Glutamatergic neuron (in vitro differentiated cells): ENCODE measurements at places on chromosomes 3 and 15. TPM values are rescaled to one million over a fixed set of nuclear protein-coding genes. Genes with fewer than 3 reads are reported as not detected.

DNA sequence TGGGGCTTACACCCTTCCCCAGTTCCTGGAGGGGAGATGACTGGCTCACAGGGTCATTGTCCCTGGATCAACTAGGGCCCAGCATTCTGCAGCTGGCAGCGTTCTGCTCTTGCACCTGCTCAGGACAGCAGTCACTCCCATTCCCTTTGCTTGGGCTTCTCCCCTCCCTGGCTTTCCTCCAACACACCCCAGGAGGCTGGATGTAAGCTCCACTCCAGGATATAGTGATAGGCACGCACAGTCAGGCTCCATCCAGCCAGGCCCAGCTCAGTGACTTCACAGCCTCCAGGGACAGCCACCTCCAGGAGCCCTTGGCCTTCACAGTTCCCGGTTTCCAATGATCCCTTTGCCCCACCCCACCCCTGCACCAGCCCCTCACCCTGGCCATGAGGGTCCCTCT is 1.9 kb downstream of the SPTBN5 start:
- no peak for DNase-seq

GRCh38 chr15:72197460-72198355 is at the start of gene GRAMD2A:
Gene GRAMD2A (minus strand): TSS chr15:72197787.
- DNase-seq, result peak; percentile 43

DNA sequence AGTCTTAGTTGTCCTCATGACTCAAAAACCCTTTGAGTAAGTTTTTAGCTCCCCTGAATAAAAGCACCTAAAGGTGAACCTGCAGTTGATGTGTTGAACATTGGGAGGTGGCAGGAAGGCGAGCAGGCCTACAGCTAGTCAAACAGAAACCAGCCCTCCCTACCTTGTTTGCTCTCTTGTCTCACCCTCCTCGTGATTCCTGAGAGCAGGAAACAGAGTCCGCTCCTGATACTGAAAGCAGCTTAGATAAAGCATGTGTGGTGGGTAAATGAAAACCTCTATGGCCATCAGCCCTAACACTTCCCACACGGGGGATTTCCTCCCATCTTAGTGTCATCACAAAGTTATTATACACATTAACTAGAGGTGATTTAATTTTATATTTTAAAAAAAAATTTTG is 21.8 kb upstream of the CLDN18 start:
- DNase-seq, result no peak

DNA sequence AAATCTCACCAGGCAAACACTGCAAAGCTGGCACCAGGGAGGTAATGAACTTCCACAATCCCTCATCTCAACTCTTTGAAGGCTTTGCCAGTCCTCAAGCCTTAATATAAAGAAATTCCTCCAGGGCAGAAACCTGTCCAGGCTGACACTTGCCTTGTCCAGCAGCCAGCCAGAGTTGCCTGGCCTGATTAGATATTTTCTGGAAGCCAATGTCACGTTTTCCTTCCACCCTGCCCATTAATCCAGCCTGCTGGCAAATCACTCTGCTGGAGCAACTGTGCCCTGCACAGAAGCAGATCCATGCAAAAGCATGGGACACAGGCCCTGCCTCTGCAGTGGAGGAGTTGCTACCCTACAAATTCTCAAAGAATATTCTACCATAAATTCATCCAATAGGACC is 56.5 kb downstream of the HEG1 start:
- DNase-seq, result no peak

- DNase-seq, result no peak
Observed at GRCh38 chr3:54772051-54772450, 155.8 kb downstream of the LRTM1 start.

- no peak for DNase-seq
Observed at GRCh38 chr15:47618241-47618640, 99.1 kb upstream of the SEMA6D start.

DNA sequence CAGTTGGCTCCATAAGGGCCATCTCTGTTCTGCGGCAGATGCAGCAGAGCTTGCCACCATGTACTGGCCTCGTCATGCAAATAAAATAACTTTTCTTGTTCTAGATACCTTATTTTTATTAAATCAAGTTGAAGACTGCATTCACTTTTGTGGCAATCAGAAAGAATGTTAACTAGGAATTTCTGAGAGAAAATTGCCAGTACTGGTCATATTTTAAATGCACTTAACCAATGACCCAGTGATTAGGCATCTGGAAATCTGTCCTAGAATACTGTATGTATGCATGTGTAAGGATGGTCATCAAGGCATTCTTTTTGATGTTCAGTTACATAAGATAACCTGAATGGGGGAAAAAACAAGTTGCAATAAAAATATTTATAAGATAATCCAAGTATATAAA is 34.2 kb upstream of the CSPG5 start:
- no peak for DNase-seq

GRCh38 chr3:100209948-100210771 is 50.6 kb upstream of the TBC1D23 start:
- DNase-seq, result no peak

DNA sequence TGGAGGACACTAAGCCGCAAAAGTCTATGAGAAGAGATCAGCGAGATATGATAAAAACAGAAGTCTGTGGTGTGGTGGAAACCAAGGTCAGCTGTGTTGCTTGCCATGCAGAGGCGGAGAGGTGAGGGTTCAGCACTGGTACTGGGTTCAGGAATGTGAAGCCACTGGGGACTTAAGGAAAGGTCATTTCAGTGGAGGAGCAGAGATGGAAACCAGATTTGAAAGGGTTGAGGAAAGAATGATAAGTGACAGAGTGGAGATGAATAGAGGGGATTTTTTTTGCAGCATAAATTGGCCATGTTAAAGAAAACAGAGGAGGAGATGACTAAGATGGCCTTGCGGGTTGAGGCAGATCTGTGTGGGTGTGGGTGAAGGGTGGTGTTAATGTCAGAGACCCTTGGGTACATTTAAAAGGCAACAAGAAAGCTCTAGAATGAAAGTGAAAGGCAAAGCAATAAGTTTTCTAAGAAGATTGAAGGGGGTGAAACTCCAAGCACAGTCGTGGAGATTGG is 265.5 kb downstream of the ADAMTSL3 start:
- no peak for DNase-seq

DNA sequence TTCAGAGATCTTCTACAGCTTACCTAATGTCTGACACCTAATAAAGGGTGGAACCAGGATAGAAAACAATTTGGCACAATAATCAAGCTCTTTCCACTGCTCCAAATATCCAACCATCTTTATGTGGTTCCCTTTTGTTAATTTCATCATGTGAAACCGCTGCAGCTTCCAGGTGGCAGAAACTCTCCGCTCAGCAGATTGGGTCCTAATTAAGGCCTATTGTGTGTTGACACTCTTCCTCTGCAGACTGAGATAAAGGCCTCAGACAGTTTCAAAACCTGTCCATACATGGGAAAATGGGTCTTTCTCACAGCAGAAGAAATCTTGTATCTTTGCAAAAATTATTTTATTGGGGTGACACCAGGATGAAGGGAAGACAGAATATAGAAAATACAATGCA is 1002.4 kb upstream of the SEMA6D start:
- DNase-seq, result no peak

- no peak for DNase-seq
Observed at GRCh38 chr15:40357246-40357645, 773 bp upstream of the DISP2 start.

DNA sequence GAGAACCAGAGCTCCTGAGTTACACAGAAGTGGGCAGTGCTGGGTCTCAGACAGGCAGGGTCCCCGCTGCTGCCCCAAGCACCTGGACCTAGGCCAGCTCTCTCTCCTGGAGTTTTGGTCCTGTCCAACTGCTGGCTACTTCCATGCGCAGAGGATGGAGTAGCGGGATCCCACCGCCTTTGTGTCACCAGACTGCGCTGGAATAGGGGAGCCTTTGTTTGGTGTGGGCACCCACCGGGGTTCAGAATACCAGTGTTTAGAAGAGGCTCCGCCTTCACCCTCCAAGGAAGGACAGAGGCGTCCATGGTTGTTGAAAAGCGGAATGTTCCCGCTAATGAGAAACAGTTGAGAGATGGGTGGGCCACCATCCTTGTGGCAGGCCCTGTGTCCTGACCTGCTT is 154.4 kb downstream of the DNAJB8 start:
- no peak for DNase-seq

DNA sequence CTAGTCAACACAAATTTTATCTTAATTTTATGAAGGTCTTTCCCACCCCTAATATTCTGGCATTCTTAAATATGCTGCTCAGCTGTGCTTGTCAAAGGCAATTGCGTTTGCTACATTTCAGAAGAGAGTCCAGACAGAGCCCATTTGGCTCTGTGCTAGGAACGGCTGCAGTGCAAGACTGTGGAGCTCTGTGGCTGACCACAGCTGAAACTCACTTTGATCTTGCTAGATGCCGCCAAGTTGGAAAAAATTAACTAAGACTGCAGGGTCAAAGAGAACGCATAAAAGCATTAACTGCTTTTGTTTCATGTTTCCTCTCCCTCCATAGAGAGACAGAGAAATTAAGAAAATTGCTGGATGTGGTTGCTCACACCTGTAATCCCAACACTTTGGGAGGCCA is 7.6 kb upstream of the PPP1R2 start:
- no peak for DNase-seq

Gene ACOX2
- total RNA-seq, result 0.59 TPM

Gene NLGN1
- total RNA-seq, result 50.2 TPM

Gene TF
- total RNA-seq, result 2.3 TPM

Gene TMC3
- total RNA-seq, result not detected
